Left hindlimb (tissue), 1 donor: ENCODE measurements at places on chromosomes 7 and 10.

- DNase-seq, result no peak
These were observed 132.3 kb downstream of the HGF start for GRCh38 chr7:81637534-81637933.

- no peak for DNase-seq
These were observed 165.0 kb downstream of the POU6F2 start for GRCh38 chr7:39142750-39143149.

- DNase-seq, result no peak
These were observed 289.3 kb upstream of the ZMIZ1 start for GRCh38 chr10:78779339-78779955.

DNA sequence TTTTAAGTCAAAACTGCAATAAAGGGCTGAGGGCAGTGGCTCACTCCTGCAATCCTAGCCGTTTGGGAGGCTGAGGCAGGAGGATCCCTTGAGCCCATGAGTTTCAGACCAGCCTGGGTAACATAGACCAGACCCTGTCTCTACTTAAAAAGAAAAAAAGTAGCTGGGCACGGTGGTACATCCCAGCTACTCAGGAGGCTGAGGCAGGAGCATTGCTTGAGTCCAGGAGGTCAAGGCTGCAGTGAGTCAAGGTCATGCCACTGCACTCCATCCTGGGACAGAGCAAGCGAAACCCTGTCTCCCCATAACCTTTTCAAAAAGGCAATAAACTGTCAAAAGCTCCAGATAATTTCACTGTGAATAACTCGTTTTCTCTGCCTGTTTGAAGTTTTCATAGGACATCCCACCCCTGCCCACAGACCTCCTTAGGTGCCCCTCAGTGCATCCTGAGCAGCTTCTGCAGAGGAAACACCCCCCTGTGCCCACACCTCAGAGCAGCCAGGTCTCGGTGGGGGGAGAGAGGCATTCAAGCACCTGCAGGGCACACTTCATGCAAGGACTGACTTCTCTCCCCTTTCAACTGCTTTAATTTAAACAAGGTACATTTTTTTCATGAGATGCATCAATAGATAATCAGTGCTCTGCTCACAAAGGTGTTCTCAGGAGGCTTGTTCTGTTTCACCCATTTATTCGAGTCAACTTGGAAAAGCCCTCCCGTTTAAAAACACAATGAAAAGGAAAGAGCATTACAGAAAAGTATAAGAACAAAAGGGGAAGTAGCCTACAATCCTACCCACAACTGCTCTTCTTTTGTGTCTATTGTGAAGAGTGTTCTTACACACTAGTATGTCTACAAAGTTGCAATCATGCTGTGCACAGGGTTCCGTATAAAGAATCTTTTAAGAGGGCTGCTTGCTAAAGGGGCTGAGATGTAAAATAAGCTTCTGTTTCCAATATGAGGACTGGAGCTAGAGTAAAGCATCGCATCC lies 104.9 kb downstream of the KMT2E start:
- DNase-seq, result no peak

GRCh38 chr7:54995610-54996363 lies 23.0 kb upstream of the EGFR start:
- no peak for DNase-seq

GRCh38 chr10:37952926-37953325 lies 23.5 kb downstream of the ZNF25 start:
- no peak for DNase-seq

DNA sequence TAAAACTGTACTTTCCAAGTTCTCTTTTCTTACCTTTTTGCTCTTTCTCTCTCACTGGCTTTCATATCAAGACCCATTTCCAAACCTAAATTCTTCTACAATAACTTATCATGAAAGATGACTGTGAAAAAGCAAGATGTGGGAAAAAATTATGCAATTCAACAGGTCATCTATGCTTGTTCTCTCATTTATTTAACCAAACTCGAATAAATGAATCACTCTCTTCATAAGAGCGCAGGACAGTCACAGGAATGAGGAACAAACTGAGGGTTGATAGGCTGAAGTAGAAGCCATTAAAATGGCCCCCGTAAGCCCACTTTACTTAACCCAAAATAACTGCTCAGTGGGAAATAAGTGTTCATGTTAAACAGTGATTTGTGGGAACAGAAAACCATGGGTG lies 1289.7 kb upstream of the SORCS1 start:
- DNase-seq, result no peak

DNA sequence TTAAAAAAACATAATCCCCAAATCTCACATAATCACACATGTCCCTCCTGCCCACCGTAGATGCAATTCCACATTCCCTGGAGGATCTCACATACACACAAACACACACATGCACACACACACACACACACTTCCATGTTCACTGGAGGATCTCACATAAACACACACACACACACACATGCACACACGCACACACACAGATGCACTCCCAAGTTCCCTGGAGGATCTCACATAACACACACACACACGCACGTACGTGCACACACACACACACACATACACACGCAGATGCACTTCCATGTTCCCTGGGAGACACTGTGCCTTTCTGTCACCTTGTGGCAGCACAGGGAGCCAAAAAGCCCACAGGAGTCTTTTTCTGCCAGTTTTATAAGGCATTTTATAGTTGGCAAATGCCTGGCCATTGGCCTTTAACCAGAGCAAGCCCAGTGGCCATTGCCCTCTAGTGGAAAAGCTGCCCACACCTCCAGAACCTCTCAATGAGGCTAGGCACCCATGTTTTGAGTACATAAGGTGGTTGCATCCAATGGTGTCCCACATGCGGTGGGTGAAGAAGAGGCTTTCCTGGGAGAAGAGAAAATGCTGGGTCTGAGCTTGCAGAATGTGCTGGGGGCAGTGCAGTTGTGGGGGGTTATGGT lies 115.4 kb upstream of the ACBD5 start:
- DNase-seq, result no peak

GRCh38 chr7:151025924-151026671 lies 1.8 kb upstream of the ATG9B start:
- no peak for DNase-seq

- DNase-seq, result no peak
These were observed 144.6 kb upstream of the PLXNA4 start for GRCh38 chr7:132720835-132721234.

DNA sequence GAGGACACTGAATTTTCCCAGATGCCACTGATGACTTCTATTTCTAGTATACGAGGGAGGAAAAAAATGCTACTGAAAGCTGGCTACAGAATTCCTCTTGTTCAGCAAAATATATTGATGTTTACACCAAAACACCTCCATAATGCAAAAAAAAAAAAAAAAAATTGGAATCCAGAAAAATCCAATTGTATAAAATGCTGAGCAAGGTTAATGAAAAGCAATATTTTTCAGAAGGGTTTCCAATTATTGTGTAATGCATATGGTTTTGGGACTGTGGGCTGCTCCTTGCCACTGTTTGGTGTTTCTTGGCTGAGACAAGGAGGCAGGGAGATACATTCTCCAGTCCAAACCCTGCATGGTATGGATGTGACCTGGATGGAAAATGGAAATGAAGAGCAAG lies 83.8 kb downstream of the LSM5 start:
- no peak for DNase-seq

DNA sequence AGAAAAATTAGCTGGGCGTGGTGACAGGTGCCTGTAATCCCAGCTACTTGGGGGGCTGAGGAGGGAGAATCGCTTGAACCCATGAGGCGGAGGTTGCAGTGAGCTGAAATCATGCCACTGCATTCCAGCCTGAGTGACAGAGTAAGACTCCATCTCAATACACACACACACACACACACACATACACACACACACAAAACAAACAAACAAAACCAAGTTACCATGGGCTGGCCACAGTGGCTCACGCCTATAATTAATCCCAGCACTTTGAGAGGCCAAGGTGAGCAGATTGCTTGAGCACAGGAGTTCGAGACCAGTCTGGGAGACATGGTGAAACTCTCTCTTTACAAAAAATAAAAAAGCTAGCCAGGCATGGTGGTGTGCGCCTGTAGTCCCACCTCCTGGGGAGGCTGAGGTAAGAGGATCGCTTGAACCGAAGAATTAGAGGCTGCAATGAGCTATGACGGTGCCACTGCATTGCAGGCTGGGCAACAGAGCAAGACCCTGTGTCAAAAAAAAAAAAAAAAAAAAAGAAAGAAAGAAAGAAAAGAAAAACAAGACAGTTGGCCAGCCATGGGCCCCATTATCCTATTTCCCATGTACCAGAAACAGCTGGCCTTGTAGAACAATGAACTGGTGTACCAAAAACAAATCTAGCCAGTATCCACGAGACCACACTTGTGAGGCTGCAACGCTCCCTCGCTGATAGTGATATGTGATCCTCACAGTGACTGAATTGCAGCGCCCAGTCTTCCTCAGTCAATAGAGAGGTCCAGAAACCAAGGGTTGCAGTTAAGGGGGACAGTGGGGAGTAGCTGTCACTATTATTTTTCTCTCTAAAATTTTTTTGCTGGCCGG lies 6.6 kb upstream of the AGFG2 start:
- no peak for DNase-seq

GRCh38 chr7:132768099-132768498 lies 191.8 kb upstream of the PLXNA4 start:
- DNase-seq, result no peak

DNA sequence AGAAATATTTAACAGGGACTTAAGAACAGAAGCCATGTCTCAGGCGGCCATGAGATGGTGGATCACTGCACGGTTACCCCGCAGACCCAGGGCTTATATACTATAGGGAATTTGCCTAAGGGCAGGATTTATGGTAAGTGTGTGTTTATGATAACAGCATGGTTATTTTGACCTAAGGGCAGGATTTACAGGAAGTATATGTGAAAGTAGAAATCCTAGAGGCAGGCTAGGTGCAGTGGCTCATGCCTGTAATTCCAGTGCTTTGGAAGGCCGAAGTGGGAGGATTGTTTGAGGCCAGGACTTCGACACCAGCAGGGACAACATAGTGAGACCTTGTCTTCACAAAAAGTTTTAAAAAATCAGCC lies 43.0 kb upstream of the ZNF438 start:
- DNase-seq, result no peak

DNA sequence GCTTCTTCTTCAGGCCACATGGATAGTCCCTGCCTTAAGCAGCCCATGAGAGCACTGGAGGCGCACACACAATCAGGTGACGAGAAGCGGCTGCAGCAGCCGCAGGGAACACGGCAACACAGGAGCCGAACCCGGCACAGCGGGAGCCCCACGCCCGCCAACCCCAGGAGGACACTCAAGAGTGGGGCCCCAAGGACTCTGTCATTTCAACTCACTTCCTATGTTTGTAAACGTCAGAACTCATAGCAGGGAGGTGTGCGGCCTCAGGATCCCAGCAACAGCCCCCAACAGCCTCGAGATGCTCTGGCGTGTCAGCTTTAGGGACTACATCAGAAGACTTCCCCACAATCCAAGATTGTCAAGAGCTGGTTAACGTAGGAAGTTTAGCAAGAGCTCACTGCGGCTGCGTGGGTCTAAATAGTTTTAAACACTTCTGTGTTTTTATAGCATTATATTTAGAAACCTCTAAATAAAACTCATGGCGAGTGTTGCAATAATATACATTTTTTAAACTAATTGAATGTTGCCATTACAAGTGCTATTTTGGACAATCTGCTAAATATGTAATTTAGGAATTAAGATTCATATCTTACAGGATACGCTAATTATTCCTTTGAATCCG lies 123.4 kb downstream of the MAD1L1 start:
- DNase-seq, result no peak

GRCh38 chr7:31102151-31102972 lies 50.3 kb downstream of the ADCYAP1R1 start:
- DNase-seq, result no peak

DNA sequence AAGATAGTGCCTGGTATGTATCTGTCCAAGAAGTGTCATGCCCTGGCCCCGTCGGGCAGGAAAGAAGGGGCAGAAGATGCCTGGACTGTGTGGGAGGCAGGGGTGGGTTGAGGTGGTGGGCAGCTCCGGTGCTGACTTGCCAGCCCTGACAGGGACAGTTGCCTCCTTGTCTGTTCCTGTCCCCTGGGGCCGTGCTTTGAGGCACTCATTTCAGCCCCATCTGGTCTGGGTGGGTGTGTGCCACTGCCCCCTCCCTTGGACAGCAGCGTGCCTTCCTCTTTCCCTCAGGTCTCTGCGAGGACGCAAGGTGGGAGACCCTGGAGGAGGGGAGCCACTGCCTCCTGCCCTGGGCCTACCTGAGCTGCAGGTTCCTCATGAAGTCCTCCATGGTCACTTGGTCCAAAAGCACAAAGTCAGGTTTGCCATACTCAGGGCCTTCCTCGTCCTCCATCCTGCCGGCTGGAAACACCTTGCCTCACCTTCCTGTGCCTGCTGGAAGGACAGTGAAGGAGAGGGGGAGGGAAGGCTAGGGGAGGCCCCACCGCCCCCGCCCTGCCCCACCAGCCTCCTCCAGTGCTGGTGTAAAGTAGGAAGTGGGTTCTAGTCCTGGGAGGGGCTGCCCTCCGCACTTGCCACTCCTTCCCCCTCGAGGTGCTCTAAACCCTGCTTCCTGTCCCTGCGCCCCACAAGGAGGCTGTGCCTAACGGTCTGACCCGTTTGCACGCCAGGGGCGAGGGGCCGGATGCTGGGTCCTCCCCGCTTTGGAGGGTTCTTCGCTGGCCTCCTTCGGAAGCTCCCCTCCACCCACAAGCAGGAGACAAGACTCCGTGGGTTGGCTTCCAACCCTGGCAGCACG lies at the start of gene MYO1G:
TSS of gene MYO1G (minus strand) at position 505 of the 856 bp plus-strand sequence. CDS start at position 451, 54 bp downstream.
- no peak for DNase-seq
